ENCODE measurements at places on chromosomes 12 and 14.

GRCh38 chr12:132601171-132601883 lies 9.1 kb downstream of the LRCOL1 start:
- no peak for DNase-seq

GRCh38 chr12:10722905-10723746 lies at the start of gene YBX3:
YBX3 (minus strand) TSS chr12:10723323; CDS start chr12:10723111, 212 bp downstream.
- DNase-seq, result no peak

DNA sequence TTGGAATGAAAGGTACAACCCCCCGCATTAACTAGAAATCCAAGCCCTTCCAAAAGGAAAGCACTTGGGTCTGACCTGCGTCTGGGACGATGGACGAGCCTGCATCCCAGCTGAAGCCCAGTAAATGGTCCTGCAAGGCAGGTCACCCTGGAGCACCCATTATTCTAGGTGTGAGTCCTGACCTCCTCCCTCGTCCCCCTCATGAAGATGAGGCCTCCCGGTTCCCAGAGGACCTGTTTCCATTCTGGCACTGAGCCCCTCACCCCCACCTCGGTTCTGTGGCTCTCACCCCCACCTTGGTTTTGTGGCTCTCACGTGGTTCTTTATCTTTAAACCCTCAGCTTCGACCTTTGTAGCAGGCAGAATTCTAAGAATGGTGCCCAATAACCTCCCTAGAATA lies 7.3 kb downstream of the IFI27 start:
- no peak for DNase-seq

DNA sequence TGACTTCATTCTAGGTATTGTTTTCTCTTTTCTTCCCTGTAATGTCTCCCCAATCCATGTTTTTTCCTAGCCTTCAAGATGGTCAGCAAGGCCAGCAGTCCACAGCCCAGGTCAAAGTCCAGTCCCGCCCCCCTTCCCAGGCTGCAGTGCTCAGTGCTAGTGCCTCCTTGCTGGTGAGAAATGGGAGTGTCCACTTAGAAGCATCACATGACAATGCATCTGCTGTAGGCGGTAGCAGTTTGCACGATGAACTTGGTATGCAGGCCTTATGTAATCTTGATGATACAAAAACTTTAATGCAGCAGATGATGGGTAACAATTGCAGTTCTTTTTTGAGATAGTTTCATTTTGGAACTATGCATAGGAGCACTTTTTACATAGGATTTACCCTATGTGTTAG lies 88.4 kb downstream of the PCNX1 start:
- DNase-seq, result no peak

All from GM04503 (cell line).